ENCODE measurements at places on chromosomes 2 and 18.
A peak's percentile ranks its signal among the peaks of the same experiment; 100 is the strongest.

- no peak for DNase-seq
Observed at GRCh38 chr2:22990246-22990645, 394.7 kb upstream of the KLHL29 start.

DNA sequence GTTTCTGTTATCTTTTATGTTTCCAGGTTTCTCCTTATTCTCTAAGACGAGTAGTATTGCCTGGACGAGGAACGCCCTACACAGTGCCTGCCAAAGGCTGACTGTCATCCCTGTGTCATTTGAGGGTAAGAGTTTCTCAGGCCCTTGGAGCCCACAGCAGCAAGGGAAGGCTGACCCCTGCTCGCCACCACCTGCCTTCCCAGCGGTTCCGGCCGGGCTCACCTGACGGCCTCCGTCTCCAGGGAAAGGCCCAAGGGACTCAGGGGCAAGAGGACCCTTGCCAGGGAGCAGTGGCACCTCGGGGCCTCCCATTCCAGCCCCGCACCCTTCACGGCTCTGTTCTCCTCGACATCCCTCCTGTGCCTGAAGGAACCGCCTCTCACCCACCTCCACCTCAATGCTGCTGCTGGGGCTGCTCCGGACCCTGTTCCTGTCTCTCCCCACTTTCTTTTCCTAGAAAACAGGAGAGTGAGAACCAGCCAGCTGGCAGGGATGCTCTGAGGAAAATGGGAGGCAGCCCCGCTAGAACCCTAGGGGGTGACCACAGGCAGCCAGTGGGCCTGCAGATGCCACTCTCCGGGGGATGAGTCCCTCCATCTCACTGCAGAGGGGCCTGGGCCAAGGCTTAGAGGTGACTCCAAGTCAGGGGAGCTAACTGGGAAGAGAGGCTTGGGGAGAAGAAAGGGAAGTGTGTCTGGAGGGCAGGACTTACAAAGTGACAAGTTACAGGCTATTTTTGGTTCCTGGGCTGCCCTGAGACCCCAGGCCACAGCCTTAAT, 1.9 kb downstream of the LIMS2 start:
- no peak for DNase-seq

DNA sequence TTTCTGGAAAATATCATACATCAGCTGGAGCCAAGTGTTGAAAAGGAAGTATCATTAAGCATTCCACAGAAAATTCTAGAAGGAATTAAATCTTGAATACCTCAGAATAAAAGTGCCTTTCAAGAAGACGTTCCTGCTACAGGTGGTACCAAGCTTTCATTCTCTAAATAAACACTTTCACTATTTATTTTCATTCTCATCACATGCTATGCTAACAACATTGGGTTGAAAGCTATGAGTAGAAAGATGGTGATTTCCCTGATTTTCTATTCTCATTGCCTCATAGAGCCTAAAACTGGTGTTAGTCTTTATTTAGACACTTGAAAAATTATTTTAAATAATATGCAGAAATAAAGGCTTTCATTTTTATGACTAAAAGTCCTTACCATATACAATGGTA, 324.7 kb downstream of the LRP1B start:
- no peak for DNase-seq

DNA sequence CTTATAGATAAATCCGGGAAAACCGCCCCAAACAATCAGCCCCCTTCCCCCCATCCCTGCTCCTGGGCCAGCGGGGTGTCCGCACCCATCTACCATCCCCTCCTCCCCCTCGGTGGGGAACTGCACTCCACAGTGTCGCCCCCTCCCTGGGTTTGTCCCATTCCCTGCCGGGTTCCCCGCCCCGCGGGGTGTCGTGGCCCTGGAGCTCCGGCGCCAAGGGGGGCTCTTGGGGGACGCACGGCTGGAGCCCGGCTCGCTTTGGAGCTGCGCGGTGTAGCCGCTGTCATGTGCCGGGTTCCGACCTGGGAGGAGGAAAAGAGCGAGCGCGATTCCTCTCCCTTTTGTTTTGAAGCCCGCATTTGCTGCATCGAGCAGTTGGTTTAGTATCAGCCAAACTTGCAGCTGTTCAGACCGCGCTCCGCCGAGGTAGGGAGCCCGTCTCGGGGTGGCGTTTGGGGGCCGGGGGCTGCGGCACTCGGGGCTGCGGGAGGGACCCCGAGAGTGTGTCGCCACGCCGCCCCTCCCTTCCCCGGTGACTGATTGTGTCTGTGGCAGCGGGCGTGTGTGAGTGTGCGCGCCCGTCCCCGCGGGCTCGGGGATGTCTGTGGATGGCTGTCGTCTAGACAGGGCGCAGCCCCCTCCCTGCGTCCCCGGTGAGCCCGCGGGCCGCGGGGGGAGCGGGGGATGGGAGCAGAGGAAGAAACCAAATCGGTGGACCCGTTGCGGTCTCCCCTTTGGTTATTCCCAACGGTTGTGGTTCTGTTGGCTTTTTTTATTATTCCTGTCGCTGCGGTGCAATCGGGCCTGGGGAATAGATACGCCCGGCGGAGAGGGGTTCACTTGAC, 797 bp downstream of the CTIF start:
- peak; percentile 34 for DNase-seq

DNA sequence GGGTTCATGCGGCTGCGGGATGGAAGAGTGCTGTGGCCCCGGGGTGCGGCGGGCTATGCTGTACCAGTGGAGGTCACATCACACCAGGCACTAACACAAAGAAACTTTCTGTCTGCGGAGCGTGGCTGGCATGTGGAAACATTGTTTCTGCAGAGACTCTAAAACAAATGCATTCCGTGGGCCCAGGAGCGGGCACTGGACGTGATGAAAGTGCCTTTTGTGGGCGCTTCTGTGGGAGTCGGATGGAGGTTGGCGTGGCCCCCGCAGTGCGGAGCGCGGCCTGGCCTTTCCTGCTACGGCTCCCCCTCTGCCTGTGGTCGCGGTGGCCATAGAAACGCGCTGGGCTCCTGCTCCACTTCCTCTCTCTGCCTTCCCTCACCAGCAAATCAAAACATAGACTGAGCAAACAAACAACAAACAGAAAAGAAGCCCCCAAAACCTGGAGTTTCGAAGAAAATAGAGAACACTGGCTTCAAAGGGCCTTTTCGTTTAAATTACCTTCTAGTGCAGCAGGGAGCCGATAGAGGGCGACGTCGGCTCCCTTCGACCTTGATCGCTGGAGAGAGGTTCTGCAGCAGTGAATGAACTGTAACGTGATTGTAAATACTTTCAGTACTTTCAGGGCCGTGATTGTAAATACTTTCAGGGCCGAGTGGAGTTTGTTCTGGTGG, 51.4 kb downstream of the KIF5C start:
- DNase-seq = peak; percentile 75

DNA sequence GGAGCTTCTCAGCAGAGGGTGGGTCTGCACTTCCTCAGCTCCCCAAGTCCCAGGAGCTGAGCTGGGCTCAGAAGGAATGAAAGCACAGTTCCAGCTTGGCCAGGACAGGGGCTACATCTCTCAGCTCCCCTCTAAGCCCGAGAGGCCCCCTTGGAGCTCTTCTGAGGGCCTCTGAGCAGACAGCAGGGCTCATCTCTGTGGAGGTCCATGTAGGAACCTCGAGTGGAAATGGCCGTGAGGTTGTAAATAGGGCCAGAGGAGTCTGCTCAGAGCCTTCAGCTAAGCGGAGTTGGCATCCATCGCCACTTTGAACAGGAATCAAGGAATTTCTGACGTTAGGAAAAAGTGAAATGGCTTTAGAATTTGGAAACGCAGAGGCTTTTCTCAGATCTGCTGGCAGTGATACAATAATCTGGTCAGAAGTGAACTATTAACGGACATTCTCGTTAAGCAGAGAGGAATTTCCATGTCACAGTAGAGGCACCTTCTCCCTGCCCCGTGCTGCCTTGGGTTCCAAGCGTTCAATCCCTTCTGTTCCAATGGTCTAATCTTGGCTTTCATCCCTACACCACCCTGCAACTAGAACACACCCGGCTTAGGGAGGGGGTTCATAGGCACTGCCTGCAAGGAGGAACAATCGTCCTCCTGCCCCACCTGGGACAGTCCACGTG, 213.9 kb downstream of the NDUFA10 start:
- no peak for DNase-seq

- DNase-seq = no peak
Observed at GRCh38 chr2:72770879-72771461, 54.9 kb downstream of the EXOC6B start.

DNA sequence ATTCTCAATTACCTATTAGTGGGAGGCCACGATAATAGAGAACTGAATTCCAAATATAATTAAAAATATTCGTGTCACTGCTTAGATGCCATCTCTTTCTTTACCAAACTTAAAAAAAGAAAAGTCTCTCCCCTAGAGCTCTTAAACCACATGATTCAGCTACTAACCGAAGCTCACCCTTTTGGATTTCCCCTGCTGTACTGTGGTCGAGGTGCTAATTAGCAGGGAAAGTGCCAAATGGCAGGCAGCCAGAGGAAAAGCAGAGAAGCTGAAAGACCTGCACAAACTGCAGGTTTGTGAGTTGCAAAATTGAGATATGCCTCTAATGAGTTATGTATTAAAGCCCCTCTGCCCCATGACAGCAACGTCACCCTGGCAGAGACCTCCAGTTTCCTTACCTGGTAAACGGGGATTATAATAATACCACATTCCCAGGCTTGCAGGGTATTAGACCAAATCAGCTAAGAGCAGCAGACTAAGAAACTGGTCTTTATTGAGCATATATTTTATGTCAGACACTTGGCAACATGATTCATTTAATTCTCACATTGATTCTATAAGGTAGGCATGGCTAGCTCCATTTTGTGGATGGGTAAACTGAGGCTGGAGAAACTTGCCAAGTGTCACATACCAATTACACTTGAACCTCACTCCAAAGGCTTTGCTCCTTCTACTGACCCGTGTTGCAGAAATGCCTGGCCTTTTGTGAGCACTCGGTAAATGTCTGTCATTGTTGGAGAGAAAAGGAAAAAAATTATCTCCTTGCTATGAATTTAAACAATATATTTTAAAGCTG, 259.7 kb downstream of the LPIN1 start:
- DNase-seq = no peak

- no peak for DNase-seq
Observed at GRCh38 chr2:85915606-85916303, 27.0 kb upstream of the ST3GAL5 start.

- DNase-seq = no peak
Observed at GRCh38 chr2:186751790-186752189, 57.9 kb downstream of the FAM171B start.

DNA sequence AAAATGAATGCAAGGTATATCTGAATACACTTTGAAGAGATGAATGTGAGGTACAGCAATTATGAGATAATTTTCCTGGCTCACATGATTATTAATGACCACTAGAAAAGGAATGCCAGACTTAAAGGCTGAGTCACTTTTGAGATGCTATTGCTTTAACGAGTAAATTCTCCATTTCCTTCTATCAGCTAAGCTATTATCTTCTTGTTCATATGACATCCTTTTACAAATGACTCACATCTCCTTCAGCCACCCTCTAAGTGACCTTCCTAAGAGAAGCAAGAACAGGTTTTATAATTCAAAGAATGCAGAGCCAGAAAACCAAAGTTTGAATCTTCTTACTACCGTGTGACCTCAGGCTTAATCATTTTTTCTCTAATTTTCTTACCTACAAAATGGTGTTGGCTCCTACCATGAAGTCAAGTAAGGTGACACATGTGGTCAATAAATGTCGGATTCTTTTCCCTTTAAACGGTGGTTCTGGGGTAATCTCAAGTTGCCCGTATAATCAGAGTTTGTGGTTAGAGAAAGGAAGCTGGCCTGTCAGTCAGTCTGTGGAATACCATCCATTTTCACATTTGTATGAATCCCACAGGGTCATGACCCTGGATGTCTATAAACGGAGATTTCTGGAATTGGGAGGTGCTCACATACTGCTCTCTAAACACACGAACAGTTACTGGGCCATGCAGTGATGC, 184.0 kb upstream of the PID1 start:
- no peak for DNase-seq

DNA sequence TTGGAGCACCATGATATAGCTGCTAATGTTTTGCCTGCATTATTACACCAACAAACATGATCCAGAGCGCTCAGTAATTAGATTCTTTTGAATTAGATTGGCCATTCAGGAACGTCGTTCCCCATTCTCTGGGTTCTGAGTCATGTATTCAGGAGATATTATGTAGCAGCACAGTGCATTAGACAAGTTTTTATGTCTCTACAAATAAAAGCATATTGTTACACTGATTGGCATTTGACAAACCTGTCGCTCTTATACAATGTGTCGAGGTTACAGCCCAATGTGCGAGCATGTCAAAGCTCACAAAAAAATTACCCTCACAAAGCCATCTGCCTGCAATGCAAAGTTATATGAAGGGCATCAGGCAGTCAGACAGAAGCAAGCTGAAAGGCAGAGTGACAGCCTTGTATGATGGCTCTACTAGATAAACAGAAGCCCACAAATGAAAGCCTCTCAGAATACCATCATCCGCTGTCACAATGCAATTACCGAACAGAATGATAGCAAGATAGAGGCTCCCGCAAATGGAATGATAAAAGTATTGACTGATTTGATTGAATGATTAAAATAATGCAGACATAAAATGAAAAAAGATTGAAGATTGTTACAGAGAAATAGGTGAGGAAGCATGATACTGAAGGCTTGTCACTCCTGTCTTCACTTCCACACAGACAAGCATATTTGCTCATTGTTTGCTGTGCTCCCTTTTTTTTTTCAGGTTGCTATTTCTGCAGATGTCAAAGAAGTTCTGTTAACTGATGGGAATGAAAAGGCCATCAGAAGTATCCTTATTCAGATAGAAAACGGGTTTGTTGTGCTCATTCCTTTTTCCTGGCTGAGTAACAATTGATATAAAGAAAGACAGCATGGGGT, 234.6 kb upstream of the SIX3 start:
- DNase-seq = no peak

- no peak for DNase-seq
Observed at GRCh38 chr2:23322567-23323197, 62.3 kb upstream of the KLHL29 start.

DNA sequence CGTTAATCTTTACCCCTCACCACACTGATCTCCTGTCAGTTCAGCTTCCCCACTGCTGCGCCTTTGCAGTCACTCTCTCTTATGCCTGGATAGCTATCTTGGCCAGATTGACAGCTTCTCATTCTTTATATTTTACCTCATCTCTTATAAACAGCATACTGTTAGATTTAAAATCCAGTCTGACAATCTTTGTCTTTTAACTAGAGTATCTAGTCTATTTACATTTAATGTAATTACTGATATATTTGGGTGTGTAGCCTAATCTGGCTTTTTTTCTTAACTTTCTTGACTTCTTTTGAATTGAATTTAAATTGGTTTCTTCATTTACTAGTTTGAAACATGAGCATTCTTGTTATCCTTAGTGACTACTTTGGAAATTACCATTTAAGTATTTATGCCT, 225.1 kb downstream of the PRKCE start:
- no peak for DNase-seq
